ENCODE measurements at places on chromosomes 7 and 10. TPM values are rescaled to one million over a fixed set of nuclear protein-coding genes. Genes with fewer than 3 reads are reported as not detected.

PRKCQ gene
- total RNA-seq = 4.5 TPM

RGR gene
- not detected for total RNA-seq

CALML3 gene
- total RNA-seq = not detected

GFRA1 gene
- 8.4 TPM for total RNA-seq

COL1A2 gene
- not detected for total RNA-seq

NEUROD6 gene
- total RNA-seq = not detected

KAZALD1 gene
- total RNA-seq = 2.9 TPM

AGR2 gene
- 120 TPM for total RNA-seq

CBLL1 gene
- total RNA-seq = 42.8 TPM

COA1 gene
- total RNA-seq = 87.4 TPM

MRM2 gene
- 56.5 TPM for total RNA-seq

DLX6 gene
- total RNA-seq = not detected

Measured in A549 treated with dexamethasone at 1 μM for 4 hours (cell line).